Esophagus mucosa (tissue), 1 donor: ENCODE measurements at places on chromosomes 2 and 18. TPM values are rescaled to one million over a fixed set of nuclear protein-coding genes. Genes with fewer than 3 reads are reported as not detected.

- no peak for ATAC-seq
Observed at GRCh38 chr2:27721335-27721734, 50.2 kb upstream of the MRPL33 start.

GRCh38 chr2:175871331-175872004 is 130.6 kb downstream of the LNPK start:
- no peak for ATAC-seq

GRCh38 chr2:85037622-85038021 is 66.7 kb downstream of the KCMF1 start:
- no peak for ATAC-seq

DNA sequence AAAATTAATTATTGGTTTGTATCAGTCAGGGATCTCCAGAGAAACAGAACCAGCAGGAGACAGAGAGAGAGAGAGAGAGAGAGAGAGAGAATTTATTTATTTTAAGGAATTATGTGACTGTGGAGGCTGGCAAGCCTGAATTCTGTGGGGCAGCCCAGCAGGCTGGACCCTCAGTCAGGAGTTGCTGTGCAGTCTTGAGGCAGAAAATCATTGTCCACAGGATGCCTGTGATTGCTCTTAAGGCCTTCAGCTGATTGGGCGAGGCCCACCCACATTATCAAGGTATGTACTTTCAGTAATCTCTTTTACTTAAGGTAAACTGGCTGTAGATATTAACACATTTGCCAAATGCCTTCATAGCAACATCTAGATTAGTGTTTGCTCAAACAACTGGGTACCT is 155.3 kb downstream of the SEPTIN10 start:
- no peak for ATAC-seq

GRCh38 chr18:23902396-23902795 is 112.2 kb upstream of the TTC39C start:
- ATAC-seq = no peak

GRCh38 chr2:36611316-36611990 is 13.5 kb upstream of the FEZ2 start:
- ATAC-seq = no peak

ATP6V1B1 gene
- 2.4 TPM for total RNA-seq

CNGA3 gene
- not detected for total RNA-seq
